CD4-positive, alpha-beta T cell treated with Interleukin-6 at 100 ng/mL for 8 hours (primary cell): ENCODE measurements at places on chromosomes 7 and 10.

- DNase-seq = no peak
Measured at GRCh38 chr7:54477083-54477482, 65.1 kb upstream of the VSTM2A start.

DNA sequence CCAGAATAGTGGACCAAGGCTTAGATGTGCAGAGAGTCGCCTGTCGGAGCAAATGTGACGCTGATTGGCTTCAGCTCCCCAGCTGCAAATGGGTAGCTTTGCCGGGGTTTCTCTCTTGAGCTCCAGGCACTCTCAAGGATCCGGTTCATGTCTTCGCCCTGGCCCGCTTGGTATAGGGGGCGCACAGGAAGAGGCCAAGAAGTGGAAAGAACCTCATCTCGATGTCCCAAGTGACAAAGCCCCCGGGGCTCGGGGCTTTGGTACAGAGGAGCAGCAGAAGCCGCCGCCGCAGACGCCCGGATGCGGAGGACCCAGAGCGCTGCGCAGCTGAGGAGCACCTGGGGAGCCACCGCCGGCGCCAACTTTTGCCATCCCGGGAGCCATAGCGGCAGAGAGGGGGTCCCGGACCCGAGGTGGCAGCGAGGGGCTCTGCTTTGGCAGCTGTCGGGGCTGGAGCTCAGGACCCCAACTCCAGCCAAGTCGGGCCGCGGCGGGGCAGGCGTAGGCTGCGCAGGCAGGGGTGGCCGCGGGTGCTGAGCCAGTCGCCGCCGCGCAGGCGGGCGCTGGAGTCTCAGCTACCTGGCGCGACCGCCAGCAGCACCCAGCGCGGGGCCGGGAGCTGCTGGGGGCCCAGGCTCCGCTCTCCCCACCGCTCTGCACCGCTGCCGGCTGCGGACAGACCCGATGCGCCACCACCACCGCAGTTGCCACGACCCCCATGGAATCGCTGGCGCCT is 466.6 kb downstream of the XPNPEP1 start:
- DNase-seq = no peak

DNA sequence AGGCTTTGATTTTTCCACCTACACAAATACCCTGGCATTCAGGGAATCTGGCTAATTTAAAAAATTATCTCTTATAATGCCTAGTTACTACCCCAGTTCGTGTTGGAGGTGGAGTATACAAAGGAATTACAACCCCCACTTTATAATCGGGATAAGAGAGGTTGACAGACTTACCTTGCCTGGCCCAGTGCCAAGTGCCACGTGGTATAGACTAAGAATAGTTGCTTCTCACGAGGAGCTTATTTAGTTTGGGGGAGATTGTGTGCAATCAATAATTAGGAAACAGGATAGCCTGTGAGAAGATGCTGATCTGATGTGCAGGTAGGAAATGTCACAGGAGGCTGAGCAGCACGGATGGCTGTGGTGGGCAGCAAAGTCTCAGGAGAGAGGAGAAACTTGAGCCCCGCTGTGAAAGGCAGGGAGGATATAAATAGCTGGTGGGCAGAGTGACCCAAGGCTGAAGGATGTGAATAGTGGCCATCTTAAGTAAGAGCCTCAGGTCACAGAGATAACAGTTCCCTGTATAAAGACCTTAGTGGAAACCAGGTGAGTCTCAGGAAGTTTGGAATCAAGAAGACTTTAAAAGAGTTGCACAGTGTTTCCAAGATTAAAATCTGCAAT is 11.3 kb upstream of the ATXN7L1 start:
- no peak for DNase-seq

DNA sequence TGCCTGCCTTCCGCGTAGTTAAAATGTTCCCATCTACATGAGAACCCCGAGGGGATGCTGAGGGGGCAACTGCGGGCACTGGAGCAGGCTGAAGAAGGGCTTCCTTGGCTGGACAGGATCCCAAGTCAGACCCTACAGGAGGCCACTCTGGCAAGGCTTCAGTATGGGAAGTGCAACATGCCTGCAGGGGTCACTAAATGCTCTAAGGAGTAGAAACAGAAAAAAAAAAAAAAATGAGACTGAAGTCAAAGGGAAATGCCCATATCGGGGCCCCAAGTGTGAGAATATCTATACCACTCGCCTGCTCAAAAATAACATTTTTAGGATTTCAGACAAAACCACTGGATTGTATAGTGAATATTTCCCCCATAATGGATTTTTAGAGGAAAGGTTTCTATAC is 33.5 kb downstream of the FAM204A start:
- DNase-seq = no peak

- no peak for DNase-seq
Measured at GRCh38 chr7:82605247-82605864, 161.8 kb upstream of the CACNA2D1 start.

DNA sequence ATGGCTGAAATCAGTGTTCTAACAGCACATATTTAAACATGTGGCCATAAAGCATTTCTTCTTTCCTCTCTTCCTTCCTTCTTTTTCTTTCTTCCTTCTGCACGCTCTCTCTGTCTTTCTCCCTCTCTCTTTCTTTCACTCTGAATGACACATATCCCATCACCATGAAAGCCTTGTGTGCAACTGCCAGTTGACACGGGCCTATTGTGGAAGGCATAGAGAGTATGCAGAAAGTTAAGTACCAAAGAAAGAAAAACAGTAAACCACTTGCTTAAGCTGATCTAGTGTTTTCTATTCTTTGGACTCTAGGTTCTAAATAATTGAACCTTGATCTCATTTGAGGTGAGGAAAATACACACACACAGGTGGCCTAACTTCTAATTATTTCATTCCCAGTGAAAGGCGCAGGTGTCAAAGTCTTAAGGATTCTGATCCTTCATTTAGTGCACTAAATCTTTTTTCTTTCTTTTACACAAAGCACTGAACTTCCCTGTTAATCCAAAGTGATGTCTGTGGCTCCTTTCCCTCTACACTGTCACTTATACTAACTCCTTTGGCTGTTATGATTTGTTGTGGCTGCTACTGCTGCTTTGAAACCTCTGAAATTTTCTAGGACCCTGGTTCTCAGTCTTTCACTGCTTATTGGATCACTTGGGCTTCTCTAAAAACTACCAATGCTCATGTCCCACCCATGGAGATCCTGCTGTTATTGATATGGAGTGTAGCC is 17.7 kb downstream of the DKK1 start:
- DNase-seq = no peak

DNA sequence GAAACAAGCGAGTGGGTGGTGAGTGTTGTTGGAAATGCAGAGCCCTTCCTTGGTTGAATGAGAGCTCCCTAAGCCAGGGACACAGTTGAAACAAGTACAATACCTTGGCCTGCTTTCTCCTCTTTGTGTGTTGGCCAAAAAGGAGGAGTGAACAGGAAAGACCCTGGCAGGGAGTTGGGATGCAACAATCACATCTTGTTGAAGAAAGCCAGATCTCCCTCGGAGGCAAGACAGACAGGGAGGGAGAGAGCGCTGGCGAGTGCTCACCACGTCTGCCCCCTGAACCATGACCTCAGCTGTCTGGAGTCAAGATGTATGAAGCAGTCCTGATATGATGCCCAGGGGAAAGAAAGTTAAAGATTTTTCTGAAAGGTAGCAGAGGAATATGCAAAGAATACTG is 66.8 kb downstream of the ADAM12 start:
- no peak for DNase-seq

DNA sequence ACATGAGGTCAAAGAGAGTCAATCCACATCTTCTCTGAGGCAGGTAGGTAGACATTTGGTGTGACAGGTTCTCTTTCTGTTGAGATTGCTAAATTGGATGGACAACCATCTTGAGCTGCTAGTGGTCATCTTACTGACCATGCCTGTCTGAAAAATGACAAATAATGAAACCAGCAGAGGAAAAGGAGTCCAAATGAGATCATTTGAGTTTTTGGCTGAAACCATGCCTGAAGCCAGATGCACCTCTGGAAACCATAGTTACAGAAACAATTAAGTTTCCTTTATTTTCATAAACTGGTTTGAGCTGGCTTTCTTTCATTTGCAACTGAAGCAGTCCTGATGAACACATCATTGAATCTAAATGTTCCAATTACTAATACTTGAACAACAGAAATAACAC is 100.6 kb downstream of the ZNF438 start:
- DNase-seq = no peak

DNA sequence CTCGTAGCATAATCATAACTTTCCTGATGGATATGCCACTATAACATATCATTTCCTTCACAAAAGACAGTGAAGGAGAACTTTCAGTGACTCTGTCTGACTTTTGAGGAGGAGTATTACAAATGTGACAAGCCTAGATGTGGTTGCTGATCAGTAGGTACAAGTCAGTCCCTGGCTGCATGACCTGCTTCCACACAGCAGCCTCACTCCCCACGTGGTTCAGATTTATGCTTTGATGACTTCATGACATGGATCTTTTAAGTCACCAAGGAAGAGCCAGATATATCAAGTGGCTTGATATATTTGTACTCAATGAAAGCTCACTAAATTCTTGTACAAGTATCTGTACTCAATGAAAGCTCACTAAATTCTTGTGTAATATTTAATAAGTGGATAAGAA is 50.9 kb upstream of the MKLN1 start:
- DNase-seq = no peak

DNA sequence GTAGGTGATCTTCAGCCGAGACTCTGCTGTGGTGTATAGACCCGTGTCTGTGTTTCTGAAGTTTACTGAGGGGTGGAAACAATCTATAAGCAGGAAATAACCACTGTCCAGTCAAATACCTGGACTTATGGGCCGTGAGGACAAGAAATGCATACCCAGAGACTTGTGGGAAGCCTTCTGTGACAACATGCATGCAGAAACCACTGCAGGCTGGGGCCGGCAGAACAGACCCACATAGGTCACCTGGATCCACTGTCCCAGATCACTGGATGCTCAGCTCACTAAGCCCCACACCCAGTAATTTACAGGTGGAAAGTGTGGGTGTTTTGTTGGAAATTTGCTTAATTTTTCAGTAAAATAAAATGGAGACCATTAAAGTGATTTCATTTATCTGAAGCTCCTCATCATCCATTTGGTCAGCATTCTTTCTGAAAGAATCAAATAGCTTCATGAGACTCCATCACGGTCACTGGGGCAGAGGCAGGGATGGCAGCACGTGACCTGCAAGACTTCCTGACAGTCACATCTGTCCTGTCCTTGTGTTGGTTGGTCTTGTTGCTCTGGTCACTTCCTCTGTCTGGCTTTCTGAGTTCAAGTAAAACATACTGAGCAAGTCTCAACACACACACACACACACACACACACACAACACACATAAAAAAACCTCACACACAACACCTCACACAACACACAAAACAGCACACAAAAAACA is 108.3 kb downstream of the TNS3 start:
- no peak for DNase-seq

- no peak for DNase-seq
Measured at GRCh38 chr10:349081-349480, 213.8 kb downstream of the ZMYND11 start.

DNA sequence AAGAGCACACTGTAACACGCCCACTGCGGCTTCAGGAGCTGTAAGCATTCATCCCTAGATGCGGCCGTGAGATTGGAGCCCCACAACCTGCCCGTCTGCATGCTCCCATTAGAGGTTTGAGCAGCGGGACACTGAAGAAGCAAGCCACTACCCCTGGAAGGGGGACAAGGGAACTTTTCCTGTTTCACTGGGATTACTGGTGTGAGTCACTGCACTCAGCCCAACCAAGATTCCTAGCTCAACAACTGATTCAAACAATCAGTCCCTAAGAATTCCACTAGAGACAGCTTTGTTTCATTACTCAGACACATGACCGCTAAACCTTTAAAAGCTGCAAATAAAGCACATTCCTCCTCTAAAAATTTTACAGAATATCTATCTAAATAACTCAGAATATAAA is 69.8 kb downstream of the ORC5 start:
- no peak for DNase-seq

GRCh38 chr7:98322331-98323270 is 41.1 kb downstream of the BRI3 start:
- no peak for DNase-seq

GRCh38 chr7:88172842-88173241 is 47.0 kb downstream of the SRI start:
- DNase-seq = no peak

DNA sequence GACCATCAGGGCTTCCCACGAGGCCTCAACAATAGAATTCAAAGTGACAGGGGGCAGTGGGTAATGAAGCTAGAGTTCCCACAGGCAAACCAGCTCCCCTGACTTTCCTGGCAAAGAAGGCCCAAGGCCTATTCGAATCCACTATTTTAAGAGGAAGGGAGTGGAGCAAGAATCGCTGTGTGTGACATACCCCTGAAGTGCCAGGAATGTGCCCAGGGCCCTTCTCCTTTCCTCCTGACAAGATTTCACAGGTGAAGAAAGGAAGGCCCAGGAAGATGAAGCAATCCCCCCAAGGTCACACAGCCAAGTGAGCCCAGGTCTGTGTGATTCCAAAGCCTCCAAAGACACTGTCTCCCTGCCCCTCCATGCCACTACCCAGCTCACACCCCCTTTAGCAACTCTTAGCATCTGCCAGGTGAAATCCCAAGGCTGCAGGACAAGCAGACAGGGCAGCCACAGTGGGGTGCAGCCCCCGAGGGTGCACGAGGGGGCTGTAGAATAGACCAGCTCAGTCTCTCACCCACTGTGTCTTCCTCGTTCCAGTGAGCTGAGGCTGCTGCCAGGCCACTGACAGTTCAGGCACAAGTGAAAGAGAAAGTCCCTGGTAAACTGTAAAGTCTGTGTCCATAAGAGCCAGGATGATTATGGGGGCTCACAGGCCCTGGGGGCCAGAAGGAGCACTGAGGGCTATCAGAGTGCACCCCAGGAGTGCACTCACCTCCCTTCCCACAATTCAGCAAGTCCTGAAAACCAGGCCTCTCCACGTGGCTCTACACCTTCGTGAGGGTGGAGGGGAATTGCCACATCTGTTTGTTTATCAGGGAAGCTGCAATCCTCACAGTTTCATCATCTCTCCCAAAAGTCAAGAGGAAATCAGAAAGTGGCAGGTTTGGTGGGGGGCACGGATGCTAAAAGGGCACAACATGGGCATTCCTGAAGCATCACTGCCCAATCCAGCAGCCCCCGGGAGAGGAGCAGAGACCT is 70.8 kb upstream of the ZMIZ1 start:
- DNase-seq = no peak

DNA sequence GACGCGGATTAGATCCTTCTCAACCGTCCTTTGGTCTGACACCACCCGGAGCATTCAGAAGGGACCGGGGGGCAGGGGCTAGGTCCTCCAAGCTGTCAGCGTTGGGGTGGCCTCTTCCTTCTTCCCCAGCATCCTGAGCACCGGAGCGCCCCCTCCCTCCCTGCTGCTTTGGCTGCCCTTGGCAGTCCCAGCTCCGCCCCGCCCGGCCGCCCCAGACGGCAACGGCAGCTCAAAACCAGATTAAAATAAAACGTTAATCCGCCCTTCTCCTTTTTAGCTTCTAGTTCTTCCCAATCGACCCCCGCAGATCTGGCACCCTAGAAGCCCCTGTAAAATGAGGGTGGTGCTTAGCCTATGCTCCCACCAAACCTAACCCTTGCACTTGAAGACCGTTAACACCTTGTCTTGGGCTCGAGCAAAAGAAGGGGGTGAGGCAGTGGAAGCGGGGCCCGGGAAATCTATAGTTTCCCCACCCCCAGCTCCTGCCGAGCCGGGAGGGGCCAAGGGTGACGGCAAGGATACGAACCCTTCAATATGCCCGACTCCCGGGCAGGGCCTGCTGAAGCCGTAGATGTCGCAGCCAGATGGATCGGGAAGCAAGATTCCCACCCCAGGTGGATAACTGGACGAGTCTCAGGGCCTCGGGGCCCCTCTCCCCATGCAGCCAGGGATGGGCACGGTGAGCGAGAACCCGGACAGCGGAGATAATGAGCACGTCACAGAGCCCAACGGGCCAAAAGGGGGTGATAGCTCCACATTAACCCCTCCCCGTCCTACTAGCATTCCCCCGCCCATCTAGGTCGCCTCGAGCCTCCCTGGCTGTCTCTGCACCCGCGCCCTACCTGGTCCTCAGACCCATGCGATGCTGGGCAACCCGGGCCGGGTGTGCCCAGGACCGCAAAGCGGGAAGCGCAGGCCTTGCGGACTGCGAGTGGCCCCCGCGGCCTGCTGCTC is 169.7 kb downstream of the NRF1 start:
- no peak for DNase-seq
